Breast epithelium (tissue), 4 donors: ENCODE measurements at places on chromosomes 16 and 17. TPM values are rescaled to one million over a fixed set of nuclear protein-coding genes. Genes with fewer than 3 reads are reported as not detected.

DNA sequence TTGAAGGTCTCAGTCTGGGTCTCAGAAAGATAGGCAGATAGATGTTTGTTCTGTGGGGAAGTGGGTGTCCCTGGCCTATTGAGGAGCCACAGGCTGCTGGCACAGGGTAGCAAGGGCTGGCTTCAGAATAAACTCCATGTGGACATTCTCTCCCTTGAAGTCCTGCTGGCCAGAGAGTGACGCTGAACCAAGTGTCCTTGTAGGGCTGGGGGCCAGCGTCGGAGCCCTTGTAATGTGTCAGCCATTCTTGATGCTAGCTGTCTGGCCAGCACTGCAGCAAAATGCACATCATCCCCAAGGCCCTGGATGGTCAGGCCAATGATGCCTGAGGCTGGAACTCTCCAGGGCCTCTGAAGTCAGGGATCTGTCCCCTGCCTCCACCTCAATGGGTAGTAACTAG lies 103.3 kb downstream of the CCDC182 start:
- H3K36me3 ChIP-seq, result no peaks in the 10 kb centered on the region
- H3K4me3 ChIP-seq, result no peak overlapping the region
- no peak overlapping the region for H3K27ac ChIP-seq
- H3K27me3 ChIP-seq, result no peaks in the 10 kb centered on the region
- H3K4me1 ChIP-seq, result no peaks in the 10 kb centered on the region
- DNase-seq, result no peak

DNA sequence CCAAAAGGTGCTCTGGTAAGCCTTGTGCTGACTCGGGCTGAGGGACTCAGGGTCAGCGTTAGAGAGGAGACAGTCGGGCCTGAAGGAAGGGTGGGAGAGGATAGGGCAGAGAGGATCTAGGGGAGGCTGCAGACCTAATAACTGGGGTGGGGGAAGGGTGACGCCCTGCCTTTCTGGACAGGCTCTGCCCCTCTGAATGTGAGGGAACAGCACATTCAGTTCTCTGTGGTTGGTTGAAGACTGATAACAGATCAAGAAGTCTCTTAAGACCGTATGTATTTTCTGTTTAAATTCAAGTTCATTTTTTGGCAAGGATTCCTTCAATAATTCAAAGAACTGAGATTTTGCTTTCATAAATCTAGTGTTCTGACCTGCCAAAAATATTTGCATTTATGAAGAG lies 56.2 kb upstream of the TEKT3 start:
- no peak overlapping the region for H3K27ac ChIP-seq
- H3K4me1 ChIP-seq, result no peaks in the 10 kb centered on the region
- H3K4me3 ChIP-seq, result no peak overlapping the region
- no peaks in the 10 kb centered on the region for H3K27me3 ChIP-seq
- no peak for DNase-seq

DNA sequence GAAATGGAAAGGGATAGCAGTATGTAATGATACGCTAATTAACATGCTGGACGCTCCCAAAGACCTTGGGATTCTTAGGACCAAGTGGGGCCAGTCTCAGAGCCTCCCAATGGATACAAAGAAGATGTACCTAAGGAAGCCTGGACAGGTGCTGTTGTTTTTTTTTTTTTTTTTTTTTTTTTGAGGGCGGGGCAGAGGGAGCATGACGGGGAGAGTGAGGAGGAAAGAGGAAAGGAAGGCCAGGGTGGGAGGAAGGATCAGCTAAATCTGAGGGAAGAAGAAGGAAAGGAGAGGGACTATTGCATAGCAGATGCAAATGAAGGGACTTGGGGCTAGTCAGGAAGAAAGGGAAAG lies 2.5 kb downstream of the VAMP2 start:
- H3K36me3 ChIP-seq, result no peaks in the 10 kb centered on the region
- no peak for DNase-seq
- H3K4me3 ChIP-seq, result no peak overlapping the region
- H3K27me3 ChIP-seq, result no peaks in the 10 kb centered on the region

DNA sequence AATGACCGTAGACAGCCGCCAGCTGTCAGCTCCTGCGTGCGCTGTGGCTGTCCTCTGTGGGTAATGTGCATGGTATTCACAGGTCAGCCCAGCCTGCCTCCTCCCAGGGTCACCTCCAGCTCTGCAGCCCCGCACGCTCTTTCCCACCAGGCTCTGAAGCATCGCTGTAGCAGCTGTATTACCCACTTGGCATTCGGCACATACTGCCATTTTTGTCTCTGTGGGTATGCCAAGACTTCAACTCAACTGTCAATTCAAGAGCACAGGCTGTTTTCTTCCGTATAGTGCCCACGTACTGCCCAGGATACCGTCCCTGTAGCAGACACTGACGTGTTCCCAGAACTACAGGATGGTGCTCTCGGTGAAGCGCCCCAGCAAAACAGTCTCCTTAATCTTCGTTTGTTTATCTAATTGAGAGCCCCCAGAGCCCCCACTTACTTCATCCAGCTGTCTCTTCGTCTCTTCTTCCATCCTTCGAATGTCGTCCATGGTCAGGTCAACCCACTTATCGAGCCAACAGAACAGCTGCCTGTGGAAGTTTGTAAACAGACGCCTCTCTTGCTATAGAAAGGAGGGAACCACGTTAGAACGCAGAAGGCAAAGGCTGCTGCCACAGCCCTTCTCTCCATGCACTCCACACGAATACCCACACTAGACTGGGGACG lies 17.4 kb upstream of the INPP5K start:
- DNase-seq, result no peak
- peaks cover 7% of the 10 kb centered on the region for H3K36me3 ChIP-seq
- H3K4me1 ChIP-seq, result no peaks in the 10 kb centered on the region
- H3K27ac ChIP-seq, result no peak overlapping the region

DNA sequence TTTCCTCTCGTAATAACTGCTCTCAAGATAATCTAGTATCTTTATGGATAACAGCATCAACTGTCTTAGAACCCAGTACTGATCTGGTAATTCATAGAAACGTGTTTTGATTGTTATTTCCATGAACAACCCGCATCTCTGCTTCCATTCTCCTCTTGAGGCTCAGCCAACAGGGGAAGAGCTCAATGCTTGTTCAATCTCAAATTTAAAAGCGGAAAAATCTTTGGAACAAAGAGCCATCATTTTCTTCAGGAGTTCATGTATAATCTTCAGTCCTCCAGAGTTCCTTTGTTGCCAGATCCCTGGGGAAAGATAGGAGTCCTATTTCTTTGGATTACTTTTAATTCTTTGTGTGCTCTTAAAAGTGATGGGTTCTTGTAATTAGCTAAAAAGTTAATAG lies 319.9 kb downstream of the GRIN2A start:
- no peak for DNase-seq
- no peaks in the 10 kb centered on the region for H3K4me1 ChIP-seq
- no peaks in the 10 kb centered on the region for H3K27me3 ChIP-seq
- H3K4me3 ChIP-seq, result no peak overlapping the region
- H3K27ac ChIP-seq, result no peak overlapping the region
- H3K36me3 ChIP-seq, result no peaks in the 10 kb centered on the region

- no peaks in the 10 kb centered on the region for H3K36me3 ChIP-seq
- H3K4me1 ChIP-seq, result no peaks in the 10 kb centered on the region
- DNase-seq, result no peak
- no peak overlapping the region for H3K4me3 ChIP-seq
Measured at GRCh38 chr17:81189670-81190530, 23.9 kb upstream of the AATK start.

TBC1D3I gene
- not detected for total RNA-seq

- no peaks in the 10 kb centered on the region for H3K36me3 ChIP-seq
- no peak for DNase-seq
- no peak overlapping the region for H3K27ac ChIP-seq
- no peaks in the 10 kb centered on the region for H3K4me1 ChIP-seq
Measured at GRCh38 chr16:26731729-26732128, 335.0 kb upstream of the C16orf82 start.
